ENCODE measurements at places on chromosomes 6 and 20. TPM values are rescaled to one million over a fixed set of nuclear protein-coding genes. Genes with fewer than 3 reads are reported as not detected.

Gene ZSCAN16
- 2.2 TPM for total RNA-seq

Gene LTA
- not detected for total RNA-seq

Gene CFB
- total RNA-seq = 49.7 TPM

Gene BIRC7
- total RNA-seq = 0.07 TPM

Gene KCNQ5
- 7.8 TPM for total RNA-seq

Gene NRM
- 3.3 TPM for total RNA-seq

Gene REM1
- 0.07 TPM for total RNA-seq

Gene GRIK2
- total RNA-seq = 0.89 TPM

Gene EPHA7
- total RNA-seq = 0.07 TPM

Gene SMOC2
- total RNA-seq = 0.13 TPM

Gene RAD21L1
- total RNA-seq = 0.13 TPM

Gene PRRT1
- total RNA-seq = 0.39 TPM

Gene DYNLT2
- total RNA-seq = 0.39 TPM

Gene C4B
- total RNA-seq = 12.6 TPM

Gene ZFP64
- 25.3 TPM for total RNA-seq

Gene CFAP206
- total RNA-seq = 0.59 TPM

Gene EPB41L2
- 60.3 TPM for total RNA-seq

Gene PTCHD4
- 4.4 TPM for total RNA-seq

Gene BPIFA1
- total RNA-seq = not detected

Gene GUCA1A
- not detected for total RNA-seq

All from smooth muscle cell of the pulmonary artery (primary cell).